ENCODE measurements at places on chromosomes 5 and 9. TPM values are rescaled to one million over a fixed set of nuclear protein-coding genes. Genes with fewer than 3 reads are reported as not detected.

CCL19 gene
- total RNA-seq = not detected

SOX30 gene
- 0.16 TPM for total RNA-seq

TARS1 gene
- total RNA-seq = 144 TPM

SLC25A48 gene
- 3.7 TPM for total RNA-seq

Measured in camera-type eye (tissue), 1 donor.